T-helper 2 cell treated with Interferon-gamma antibody and Interleukin-4, amounts not matched to agents 5 μg/mL and 100 μg/mL, for 36 hours (primary cell): ENCODE measurements at places on chromosomes 1 and 21.

DNA sequence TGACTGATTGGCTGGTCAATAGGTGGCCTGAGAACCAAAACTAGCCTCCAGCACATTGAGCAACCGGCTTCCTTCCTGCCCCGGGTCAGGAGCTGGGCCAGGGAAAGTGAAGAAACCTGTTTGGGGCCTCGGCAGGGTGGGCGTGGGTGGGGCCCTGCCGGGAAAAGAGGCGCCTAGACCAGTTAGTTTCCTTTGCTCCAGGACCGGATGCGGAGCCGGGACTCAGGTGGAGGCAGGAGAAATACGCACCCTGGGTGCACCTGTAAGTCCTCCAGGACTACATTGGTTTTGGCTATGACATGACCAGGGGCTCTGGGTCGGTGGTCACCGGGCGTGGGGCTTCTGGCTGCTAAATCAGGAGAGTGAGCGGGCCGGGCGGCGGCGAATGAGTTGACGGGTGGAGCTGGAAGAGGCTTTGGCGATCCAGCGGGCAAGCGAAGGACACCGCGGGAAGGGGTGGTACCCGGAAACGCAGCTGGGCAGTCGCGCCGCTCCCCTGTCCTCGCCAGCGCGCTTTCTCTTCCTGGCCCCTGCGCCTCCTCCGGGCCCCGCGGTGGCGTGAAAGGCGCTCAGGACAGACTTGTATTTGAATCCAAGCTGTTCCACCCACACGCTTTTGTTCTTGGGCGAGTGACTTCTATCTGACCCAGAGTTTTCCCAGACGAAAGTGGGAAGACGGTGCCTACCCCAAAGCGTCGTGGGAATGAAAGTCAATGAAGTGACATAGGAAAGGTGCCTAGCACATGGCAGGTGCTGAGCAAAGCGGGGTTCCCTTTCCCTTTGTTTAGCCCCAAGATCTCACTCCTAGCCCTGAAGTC, 30.6 kb upstream of the JUN start:
- DNase-seq: no peak
- peaks cover 2% of the 10 kb centered on the region for H3K27me3 ChIP-seq
- peaks cover 1% of the 10 kb centered on the region for H3K36me3 ChIP-seq
- peaks cover 43% of the 10 kb centered on the region for H3K4me1 ChIP-seq
- H3K4me3 ChIP-seq: peak overlapping the region; percentile 53

GRCh38 chr1:42328916-42329496, 6.0 kb downstream of the FOXJ3 start:
- H3K4me1 ChIP-seq: peaks cover 23% of the 10 kb centered on the region
- no peak overlapping the region for H3K27ac ChIP-seq
- no peaks in the 10 kb centered on the region for H3K27me3 ChIP-seq
- H3K4me3 ChIP-seq: no peak overlapping the region
- H3K36me3 ChIP-seq: no peaks in the 10 kb centered on the region
- no peak for DNase-seq

DNA sequence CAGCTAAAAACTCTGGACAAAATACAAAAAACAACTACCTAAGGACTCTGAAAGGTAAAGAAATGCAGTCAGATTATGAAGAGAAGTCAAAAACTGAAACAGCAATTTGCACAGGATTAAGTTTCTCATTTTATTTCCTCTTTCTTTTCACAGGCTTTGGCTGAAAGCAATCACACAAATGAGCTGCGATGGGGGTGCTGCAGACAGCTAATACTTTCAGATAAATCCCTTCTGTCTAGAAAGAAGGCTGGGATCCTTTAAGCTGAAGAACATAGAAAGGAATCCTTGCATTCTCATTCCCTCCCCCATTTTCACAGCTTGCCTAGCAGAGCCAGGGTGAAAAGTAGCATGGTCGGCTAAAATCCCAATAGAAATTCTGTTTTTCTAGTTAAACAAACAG, 32.0 kb upstream of the PRDX6 start:
- H3K36me3 ChIP-seq: peaks cover 53% of the 10 kb centered on the region
- H3K4me1 ChIP-seq: peaks cover 8% of the 10 kb centered on the region
- H3K27me3 ChIP-seq: no peaks in the 10 kb centered on the region
- no peak for DNase-seq

- peaks cover 4% of the 10 kb centered on the region for H3K4me1 ChIP-seq
- DNase-seq: no peak
- H3K27me3 ChIP-seq: peaks cover 4% of the 10 kb centered on the region
- H3K4me3 ChIP-seq: no peak overlapping the region
These were observed 596 bp downstream of the PADI4 start for GRCh38 chr1:17308593-17308992.

DNA sequence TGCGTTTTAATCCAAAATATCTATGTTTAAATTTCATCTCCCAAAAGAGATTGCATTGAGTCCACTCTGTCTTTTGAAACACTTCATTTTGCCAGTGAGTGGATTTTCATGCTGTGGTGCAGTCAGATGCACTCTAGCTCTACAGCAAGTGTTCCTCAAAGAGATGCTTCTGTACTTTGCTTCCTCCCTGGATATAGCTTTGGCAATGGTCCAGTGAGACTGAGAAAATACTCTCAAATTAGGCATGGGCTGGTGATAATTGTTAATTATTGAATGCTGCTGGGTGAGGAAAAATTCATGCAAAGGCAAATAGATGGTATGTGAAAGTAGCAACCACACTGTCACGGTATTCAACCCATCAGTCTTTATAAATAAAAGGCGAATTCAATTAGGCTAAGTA, 396.9 kb downstream of the ADGRL2 start:
- no peaks in the 10 kb centered on the region for H3K27me3 ChIP-seq
- no peak overlapping the region for H3K4me3 ChIP-seq
- DNase-seq: no peak
- no peaks in the 10 kb centered on the region for H3K36me3 ChIP-seq

DNA sequence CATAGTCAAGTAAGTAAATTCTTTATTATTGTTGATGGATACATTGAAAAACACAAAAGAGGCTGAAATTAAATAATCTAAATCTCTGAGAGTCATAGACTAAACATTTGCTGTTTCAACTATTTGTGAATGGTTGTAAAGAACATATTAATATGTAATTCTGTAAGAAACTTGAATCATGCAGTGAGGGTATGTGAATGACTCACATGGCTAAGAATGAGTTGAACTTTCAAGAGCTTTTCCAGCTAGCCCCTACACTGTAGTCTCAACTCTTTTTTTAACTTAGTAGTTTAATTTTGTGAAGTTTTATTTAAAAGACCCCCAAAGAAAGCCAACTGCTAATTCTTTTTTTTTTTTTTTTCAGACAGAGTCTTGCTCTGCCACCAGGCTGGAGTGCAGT, 588.1 kb downstream of the DPYD start:
- no peaks in the 10 kb centered on the region for H3K27me3 ChIP-seq
- H3K36me3 ChIP-seq: no peaks in the 10 kb centered on the region
- no peak for DNase-seq

DNA sequence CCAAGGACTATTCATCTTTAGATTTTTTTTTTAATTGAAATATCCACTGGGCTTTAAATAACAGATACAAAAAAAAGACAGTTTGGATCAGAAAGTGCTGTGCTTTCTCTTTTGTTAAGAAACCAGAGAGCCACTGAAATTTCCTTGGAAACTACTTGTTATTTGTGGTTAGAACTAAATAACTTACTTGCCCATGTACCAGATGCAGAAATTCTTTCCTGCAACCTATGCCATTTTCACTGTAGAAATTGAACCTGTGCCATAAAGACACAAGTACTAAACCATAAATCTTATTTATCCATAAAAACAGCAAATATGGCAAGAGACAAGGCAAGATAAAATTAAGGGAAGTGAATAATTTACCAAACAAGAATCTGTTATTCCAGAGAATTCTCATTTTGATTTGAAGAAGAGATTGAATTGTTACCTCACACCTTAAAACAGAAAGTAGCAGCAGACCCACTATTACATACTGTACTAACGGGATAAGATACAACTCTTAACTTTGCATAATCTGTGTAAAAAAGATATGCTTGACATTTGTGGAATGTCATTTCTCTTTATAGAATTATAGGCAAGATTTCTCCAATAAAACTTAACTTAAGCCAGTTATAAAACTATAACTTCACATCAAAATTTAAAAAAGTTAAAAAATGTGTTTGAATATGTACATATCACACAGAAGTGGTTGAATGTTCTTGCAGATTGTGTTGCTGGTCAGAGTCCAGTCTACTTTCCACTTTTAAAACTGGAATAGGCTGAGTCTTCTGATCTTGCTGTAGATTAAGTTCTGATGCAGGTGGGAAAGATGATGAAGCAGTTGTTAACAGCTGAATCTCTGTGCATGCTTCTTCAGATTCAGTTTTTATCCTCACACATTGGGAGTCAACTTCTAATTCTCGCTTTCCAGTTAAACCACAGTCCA, 6.3 kb upstream of the PHTF1 start:
- DNase-seq: no peak
- H3K4me1 ChIP-seq: peaks cover 40% of the 10 kb centered on the region
- no peak overlapping the region for H3K27ac ChIP-seq

- H3K27ac ChIP-seq: no peak overlapping the region
- H3K4me1 ChIP-seq: peaks cover 14% of the 10 kb centered on the region
- H3K4me3 ChIP-seq: peak overlapping the region; percentile 15
- no peak for DNase-seq
These were observed 9.6 kb upstream of the CD101 start for GRCh38 chr1:116991918-116992317.

GRCh38 chr1:23825762-23826522, 713 bp upstream of the HMGCL start:
- H3K4me3 ChIP-seq: peak overlapping the region; percentile 94
- no peaks in the 10 kb centered on the region for H3K27me3 ChIP-seq
- peaks cover 2% of the 10 kb centered on the region for H3K36me3 ChIP-seq
- H3K27ac ChIP-seq: peak overlapping the region; percentile 90

GRCh38 chr1:23483321-23484252, at the start of gene ASAP3:
Gene ASAP3 (minus strand): TSS chr1:23484179. CDS start chr1:23484133, 46 bp downstream.
- peak within 1 kb of the TSS; percentile 91 for H3K4me3 ChIP-seq
- no peaks in the 10 kb centered on the region for H3K36me3 ChIP-seq
- peak within 1 kb of the TSS; percentile 87 for H3K27ac ChIP-seq
- no peak for DNase-seq
- H3K4me1 ChIP-seq: peaks cover 16% of the 10 kb centered on the region

DNA sequence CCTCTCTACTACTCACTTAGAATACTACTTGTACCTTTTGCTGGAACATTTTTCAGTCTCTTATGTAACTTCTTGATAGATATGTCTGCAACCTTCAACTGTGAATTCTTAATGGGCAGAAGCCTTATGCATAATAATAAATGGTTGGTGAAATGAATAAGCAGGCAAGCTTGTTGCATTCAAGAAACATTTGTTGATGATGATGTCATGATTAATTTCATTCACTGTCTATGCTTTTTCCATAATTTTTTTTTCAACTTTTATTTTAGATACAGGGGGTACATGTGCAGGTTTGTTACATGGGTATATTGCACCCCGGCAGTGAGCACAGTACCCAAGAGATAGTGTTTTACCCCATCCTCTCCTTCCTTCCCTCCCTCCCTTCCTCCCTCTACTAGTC, 48.0 kb downstream of the SIPA1L2 start:
- peaks cover 2% of the 10 kb centered on the region for H3K36me3 ChIP-seq
- no peak overlapping the region for H3K27ac ChIP-seq
- H3K27me3 ChIP-seq: no peaks in the 10 kb centered on the region
- no peak overlapping the region for H3K4me3 ChIP-seq
- DNase-seq: no peak

- H3K27ac ChIP-seq: no peak overlapping the region
- H3K36me3 ChIP-seq: no peaks in the 10 kb centered on the region
- H3K4me3 ChIP-seq: peak overlapping the region; percentile 84
These were observed 27.7 kb downstream of the STYXL2 start for GRCh38 chr1:167121375-167122120.

GRCh38 chr21:46500224-46500861, 41.7 kb downstream of the DIP2A start:
- peaks cover 31% of the 10 kb centered on the region for H3K4me1 ChIP-seq
- H3K4me3 ChIP-seq: peak overlapping the region; percentile 6
- H3K27me3 ChIP-seq: no peaks in the 10 kb centered on the region
- peak overlapping the region; percentile 56 for H3K27ac ChIP-seq
- peaks cover 38% of the 10 kb centered on the region for H3K36me3 ChIP-seq

- no peak within 1 kb of the TSS for H3K27ac ChIP-seq
- H3K4me1 ChIP-seq: peaks cover 3% of the 10 kb centered on the region
- H3K27me3 ChIP-seq: no peaks in the 10 kb centered on the region
- H3K4me3 ChIP-seq: peak within 1 kb of the TSS; percentile 15
These were observed at the start of gene SPAG17 for GRCh38 chr1:118185084-118185832. Gene SPAG17 (minus strand): TSS chr1:118185228. CDS start chr1:118185157, 71 bp downstream.

GRCh38 chr1:214438530-214438929, 112.9 kb downstream of the PTPN14 start:
- DNase-seq: no peak
- H3K27ac ChIP-seq: peak overlapping the region; percentile 91
- no peaks in the 10 kb centered on the region for H3K27me3 ChIP-seq
- peaks cover 64% of the 10 kb centered on the region for H3K4me1 ChIP-seq
- peak overlapping the region; percentile 70 for H3K4me3 ChIP-seq
- H3K36me3 ChIP-seq: peaks cover 12% of the 10 kb centered on the region

DNA sequence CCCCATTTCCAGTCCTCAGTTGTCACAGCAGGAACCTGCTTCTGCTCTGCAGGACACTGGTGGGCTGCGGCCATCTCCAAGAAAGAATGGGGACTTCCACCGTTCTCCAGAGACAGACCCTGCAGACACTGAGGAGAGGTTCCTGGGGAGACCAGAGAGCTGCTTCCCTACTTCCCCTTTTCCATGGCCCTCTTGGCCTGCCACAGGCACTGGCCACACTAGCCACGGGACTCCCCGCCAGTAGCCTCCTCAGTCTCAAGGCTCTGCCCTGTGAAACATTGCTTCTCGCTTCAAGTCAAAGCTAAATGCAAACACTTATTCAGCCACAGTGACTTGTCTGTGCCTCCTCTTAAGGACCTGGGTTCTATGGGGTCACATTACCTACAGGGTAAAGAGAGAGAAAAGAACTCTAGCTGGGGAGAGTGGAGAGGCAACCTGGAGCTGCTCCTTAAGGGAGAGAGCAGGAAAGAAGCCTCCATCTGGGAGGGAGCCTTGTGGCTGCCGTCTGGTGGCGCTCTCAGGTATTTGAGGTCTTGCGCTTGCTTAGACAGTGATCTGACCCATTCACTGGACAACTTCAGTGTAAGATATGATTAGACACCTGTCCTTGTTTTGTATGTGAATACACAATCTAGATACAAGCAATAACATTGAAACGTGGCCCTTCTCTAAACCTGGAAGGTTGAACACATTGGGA, 5.4 kb upstream of the SLAMF8 start:
- no peak for DNase-seq
- no peak overlapping the region for H3K27ac ChIP-seq
- H3K36me3 ChIP-seq: no peaks in the 10 kb centered on the region
- H3K4me1 ChIP-seq: peaks cover 15% of the 10 kb centered on the region
- H3K4me3 ChIP-seq: no peak overlapping the region

DNA sequence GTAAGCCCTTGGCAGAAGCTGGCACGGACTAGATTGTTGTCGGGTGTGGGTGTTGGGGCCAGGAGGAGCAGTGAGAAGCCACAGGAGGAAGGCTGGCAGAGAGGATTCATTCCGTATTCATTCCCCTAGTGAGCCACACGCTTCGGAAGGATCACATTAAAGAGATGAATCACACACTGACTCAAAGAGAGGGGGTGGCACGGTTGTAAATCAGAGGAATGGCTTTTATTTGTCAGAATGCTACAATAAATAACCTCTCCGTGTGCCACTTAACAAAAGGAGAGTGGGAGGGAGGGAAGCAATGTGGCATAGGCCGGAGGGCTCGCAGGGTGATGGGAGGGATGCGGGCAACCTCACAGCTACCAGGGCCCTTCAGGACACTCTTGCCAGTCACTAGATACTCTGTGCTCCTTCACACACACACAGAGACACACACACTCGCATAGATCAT, 135.5 kb downstream of the HIVEP3 start:
- H3K4me3 ChIP-seq: no peak overlapping the region
- H3K27me3 ChIP-seq: no peaks in the 10 kb centered on the region
- peak; percentile 53 for DNase-seq
